Esophagus muscularis mucosa (tissue), 4 donors: ENCODE measurements at places on chromosomes 12 and 14. TPM values are rescaled to one million over a fixed set of nuclear protein-coding genes. Genes with fewer than 3 reads are reported as not detected.
A peak's percentile ranks its signal among the peaks of the same experiment; 100 is the strongest.

Gene RNU4-1
- total RNA-seq = under 0.01 TPM

Gene CPM
- total RNA-seq = 30.2 TPM

Gene IQSEC3
- total RNA-seq = 1.9 TPM

Gene CHST11
- 5.7 TPM for total RNA-seq

Gene FAM181A
- total RNA-seq = not detected

Gene NINJ2
- total RNA-seq = 7.0 TPM

Gene PDZRN4
- total RNA-seq = 75.2 TPM

DNA sequence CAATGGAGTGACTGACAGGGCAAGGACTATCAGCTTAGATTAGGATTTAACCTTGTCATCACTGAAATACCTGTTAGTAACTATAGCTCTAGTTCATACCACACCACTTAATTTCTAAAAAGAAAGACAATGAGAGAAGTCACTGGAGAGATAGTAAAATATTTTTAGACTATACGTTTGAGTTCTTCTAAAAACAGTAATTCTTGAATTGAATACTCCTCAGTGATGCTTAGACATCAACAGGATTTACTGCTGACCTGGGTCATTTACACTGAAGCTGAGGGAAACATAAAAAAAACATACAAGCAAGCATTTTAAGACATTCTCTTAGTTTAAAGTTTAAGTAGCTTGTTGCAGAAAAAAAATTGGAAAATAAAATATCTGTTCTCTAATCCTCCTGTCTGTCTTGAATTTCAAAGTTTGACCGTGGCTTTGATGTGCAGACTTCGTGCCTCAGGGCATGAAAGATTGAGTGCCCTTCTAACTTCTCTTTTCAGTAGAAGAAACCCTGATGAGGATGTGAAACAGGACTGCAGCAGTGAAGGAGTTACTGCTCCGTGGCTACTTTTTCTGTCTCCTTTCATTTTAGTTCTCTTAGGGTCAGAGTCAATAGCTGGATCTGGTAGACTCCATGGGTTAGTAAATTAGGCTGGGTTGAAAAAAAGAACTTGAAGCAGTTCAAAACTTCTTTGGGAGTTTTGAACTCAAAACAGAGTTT lies 172.2 kb downstream of the PTPRO start:
- no peaks in the 10 kb centered on the region for H3K4me1 ChIP-seq
- H3K36me3 ChIP-seq = no peaks in the 10 kb centered on the region
- H3K27me3 ChIP-seq = no peaks in the 10 kb centered on the region
- no peak for DNase-seq

DNA sequence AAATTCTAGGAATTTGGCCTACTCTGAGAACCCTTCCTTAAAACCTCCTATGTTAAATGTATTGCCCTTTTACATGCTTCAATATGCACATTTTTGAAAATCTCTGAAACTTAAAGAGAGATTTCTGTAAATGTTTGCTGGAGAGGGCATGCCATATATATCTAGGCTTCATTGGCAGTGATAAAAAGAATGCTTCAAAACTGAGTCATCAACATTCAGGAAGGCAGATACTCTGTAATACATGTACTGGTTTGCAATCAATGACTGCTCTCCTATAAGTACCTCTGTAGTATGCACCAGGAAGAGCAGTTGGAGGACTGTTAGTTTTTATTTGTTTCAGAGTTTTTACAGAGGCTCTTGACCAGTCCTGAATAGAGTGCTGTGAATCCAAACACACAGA lies 739.9 kb downstream of the SLC16A7 start:
- H3K36me3 ChIP-seq = no peaks in the 10 kb centered on the region
- no peak for DNase-seq
- no peak overlapping the region for H3K4me3 ChIP-seq
- H3K27ac ChIP-seq = no peak overlapping the region

- H3K4me3 ChIP-seq = no peak overlapping the region
- no peak for DNase-seq
- no peaks in the 10 kb centered on the region for H3K27me3 ChIP-seq
- no peaks in the 10 kb centered on the region for H3K4me1 ChIP-seq
- H3K27ac ChIP-seq = no peak overlapping the region
Observed at GRCh38 chr12:70074510-70074909, 168.7 kb upstream of the CNOT2 start.

GRCh38 chr12:104959335-104959841 lies 1.3 kb upstream of the SLC41A2 start:
- no peaks in the 10 kb centered on the region for H3K27me3 ChIP-seq
- peaks cover 18% of the 10 kb centered on the region for H3K4me1 ChIP-seq
- peak overlapping the region; percentile 89 for H3K4me3 ChIP-seq
- no peaks in the 10 kb centered on the region for H3K36me3 ChIP-seq

- no peak overlapping the region for H3K4me3 ChIP-seq
- peaks cover 13% of the 10 kb centered on the region for H3K4me1 ChIP-seq
- H3K27me3 ChIP-seq = no peaks in the 10 kb centered on the region
Observed at GRCh38 chr12:89680409-89680808, 28.2 kb downstream of the ATP2B1 start.

GRCh38 chr12:53452159-53453077 lies 516 bp downstream of the PCBP2 start:
- H3K4me3 ChIP-seq = peak overlapping the region; percentile 74
- H3K4me1 ChIP-seq = peaks cover 30% of the 10 kb centered on the region
- peak overlapping the region; percentile 98 for H3K27ac ChIP-seq
- DNase-seq = peak; percentile 98
- peaks cover 47% of the 10 kb centered on the region for H3K36me3 ChIP-seq

DNA sequence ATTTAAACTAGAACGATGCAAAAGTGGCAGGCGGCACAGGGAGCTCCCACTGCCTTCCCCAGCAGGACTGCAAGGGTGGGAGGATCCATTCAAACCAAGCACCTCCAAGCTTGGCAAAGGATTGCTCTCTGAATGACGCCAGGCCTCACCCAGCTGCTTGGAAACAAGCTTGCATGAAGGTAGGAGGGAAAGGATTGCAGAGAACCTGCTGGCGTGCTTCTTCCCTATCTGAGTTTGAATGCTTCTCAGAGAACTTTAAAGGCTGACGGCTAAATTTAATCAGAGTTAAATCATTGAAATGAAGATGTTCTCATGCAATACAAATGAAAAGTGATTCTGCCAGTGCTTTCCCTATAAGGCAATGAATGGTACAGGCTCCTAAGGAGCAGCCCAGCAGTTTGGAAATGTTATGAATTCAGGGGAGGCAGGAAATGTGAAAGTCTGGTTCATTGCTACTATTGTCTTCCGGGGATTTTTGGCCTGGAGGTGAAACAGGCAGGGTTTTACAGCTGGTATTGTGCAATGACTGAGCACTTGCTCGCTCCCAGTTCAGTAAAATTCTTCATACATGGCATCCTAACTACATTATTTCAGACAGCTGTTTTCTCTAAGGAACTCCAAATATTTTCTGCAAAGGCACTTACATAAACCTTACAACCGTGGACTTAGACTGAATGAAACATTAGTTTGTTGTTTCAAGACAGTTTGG lies 31.9 kb upstream of the DUSP6 start:
- H3K27me3 ChIP-seq = no peaks in the 10 kb centered on the region
- peaks cover 53% of the 10 kb centered on the region for H3K4me1 ChIP-seq
- peak overlapping the region; percentile 82 for H3K27ac ChIP-seq
- no peaks in the 10 kb centered on the region for H3K36me3 ChIP-seq

DNA sequence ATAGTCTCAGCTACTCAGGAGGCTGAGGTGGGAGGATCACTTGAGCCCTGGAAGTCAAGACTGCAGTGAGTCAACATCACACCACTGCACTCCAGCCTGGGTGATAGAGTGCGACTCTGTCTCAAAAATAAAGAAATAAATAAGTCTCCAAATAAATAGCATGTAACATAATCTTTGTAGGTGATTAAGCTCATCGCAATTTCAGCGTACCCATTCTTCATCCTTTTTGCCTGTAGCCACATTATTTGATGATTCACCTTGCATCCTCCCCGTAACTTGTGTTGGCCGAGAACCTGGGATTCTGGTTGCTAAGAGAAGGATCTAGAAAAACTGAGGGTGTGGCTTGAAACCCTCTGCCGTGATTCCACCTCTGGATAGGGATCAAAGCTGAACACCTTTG lies 115.1 kb downstream of the GALC start:
- no peaks in the 10 kb centered on the region for H3K36me3 ChIP-seq
- no peaks in the 10 kb centered on the region for H3K4me1 ChIP-seq
- DNase-seq = no peak
- H3K27me3 ChIP-seq = no peaks in the 10 kb centered on the region
- no peak overlapping the region for H3K27ac ChIP-seq
- no peak overlapping the region for H3K4me3 ChIP-seq

DNA sequence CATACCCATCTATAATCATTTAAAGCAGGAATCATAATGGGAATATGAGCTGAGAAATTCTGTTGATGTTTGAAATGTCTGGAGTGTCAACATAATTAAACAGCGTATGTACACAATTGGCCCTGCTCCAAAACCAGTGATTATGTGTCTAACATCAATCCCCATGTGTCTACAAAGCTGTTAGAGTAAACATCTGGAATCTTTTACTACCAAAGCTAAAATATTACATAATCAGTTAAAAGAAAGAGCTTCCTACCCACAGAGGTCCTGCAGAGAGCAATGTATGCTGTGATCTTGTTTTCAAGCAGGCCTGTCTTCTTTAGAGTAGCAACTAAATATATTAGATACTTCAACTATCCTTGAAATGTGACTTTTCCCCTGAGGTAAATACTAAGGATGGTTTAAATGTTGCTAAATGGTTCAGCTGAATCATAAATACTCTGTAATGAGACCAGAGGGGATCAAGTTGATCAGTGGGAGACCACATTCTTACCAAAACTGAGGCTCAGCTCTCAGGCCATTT lies 74.3 kb downstream of the RASSF8 start:
- H3K27ac ChIP-seq = no peak overlapping the region
- peaks cover 81% of the 10 kb centered on the region for H3K4me1 ChIP-seq
- H3K36me3 ChIP-seq = no peaks in the 10 kb centered on the region
- no peak overlapping the region for H3K4me3 ChIP-seq
- no peaks in the 10 kb centered on the region for H3K27me3 ChIP-seq
- no peak for DNase-seq

- H3K4me1 ChIP-seq = no peaks in the 10 kb centered on the region
- H3K4me3 ChIP-seq = peak overlapping the region; percentile 42
- H3K36me3 ChIP-seq = no peaks in the 10 kb centered on the region
- no peak overlapping the region for H3K27ac ChIP-seq
- H3K27me3 ChIP-seq = no peaks in the 10 kb centered on the region
Observed at GRCh38 chr12:9405886-9406563, 197.8 kb upstream of the PZP start.

- no peak for DNase-seq
- no peaks in the 10 kb centered on the region for H3K27me3 ChIP-seq
- no peaks in the 10 kb centered on the region for H3K36me3 ChIP-seq
- no peak overlapping the region for H3K4me3 ChIP-seq
Observed at GRCh38 chr12:45191239-45191638, 24.7 kb upstream of the ANO6 start.

DNA sequence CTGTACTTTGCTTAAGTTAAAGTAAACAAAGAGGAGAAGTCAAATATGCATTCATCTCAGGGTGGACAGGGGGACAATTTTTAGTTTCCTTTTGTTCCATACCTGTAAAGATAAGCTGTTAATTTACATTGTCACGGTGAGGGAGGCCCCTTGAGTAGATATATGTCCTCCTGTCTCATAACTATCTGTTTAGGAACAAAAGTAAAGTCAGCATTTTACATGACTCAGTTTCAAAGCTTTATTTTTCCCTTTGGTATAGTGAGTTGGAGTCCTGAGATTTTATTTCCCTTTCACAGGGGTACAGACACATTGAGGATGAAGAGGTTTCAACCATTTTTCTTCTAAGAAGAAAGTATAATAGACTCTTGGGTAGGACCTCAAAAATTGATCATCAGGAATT lies 50.1 kb downstream of the TESPA1 start:
- no peaks in the 10 kb centered on the region for H3K36me3 ChIP-seq
- H3K4me3 ChIP-seq = no peak overlapping the region
- H3K27me3 ChIP-seq = no peaks in the 10 kb centered on the region
- H3K4me1 ChIP-seq = no peaks in the 10 kb centered on the region
